Breast epithelium (tissue), 4 donors: ENCODE measurements at places on chromosomes 3 and 15. TPM values are rescaled to one million over a fixed set of nuclear protein-coding genes. Genes with fewer than 3 reads are reported as not detected.

- no peaks in the 10 kb centered on the region for H3K4me1 ChIP-seq
- H3K4me3 ChIP-seq, result peak overlapping the region; percentile 85
- peaks cover 5% of the 10 kb centered on the region for H3K36me3 ChIP-seq
- peak overlapping the region; percentile 96 for H3K27ac ChIP-seq
These were observed 1.3 kb downstream of the TCF12 start for GRCh38 chr15:56919609-56920366.

DNA sequence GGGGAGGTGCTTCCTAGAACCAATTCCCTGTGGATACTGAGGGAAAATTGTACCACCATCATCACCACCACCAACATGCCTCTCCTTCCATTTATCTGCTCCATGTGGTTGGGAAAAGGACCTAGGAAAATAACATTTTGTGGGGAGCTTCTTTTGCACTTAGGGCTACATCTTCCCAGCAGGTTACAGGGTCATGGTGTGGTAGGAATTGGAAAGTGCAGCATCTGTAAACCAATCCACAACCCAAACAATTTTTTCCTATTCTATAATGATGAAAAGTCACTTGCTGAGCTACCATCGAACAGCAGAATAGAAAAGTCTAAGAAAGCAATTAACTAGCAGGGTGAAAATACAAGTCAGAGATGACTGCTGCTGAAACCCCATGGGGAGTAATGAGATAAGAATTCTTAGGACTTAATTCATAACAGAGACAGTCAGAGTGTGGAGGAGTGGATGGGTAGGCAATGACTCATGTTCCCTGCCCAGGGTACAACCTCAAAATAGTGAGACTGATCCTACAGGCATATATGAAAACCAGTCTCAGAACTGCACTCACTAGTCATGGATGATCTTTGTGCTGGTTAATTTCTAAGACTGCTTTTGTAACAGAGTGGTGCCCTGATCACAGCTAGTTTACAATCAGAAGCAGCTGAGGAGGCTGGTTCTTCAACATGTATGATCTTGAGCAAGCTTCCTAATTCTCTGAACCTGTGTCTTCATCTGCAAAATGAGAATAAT lies 38.1 kb upstream of the LEKR1 start:
- H3K36me3 ChIP-seq, result no peaks in the 10 kb centered on the region
- H3K27ac ChIP-seq, result no peak overlapping the region
- H3K27me3 ChIP-seq, result no peaks in the 10 kb centered on the region

DNA sequence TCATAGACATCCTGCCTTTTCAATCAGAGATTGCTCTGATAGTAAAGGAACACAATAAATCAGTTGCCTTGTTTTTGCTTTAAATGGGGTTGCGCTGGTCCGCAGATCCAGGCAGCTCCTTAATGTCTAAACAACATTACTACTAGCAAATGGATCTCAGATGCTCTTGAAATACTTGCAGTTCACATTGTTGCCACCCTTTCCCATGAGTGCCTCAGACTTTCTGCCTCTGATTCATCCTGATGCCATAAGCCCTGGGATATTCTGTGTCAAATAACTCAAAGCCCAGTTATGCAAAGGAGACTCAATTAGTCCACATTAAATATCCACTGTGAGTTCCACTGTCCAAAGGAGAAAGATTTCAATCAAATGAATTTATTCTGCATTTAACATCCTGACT lies 196.7 kb downstream of the PLCH1 start:
- H3K27ac ChIP-seq, result no peak overlapping the region
- H3K36me3 ChIP-seq, result no peaks in the 10 kb centered on the region
- no peaks in the 10 kb centered on the region for H3K27me3 ChIP-seq
- H3K4me3 ChIP-seq, result no peak overlapping the region

DNA sequence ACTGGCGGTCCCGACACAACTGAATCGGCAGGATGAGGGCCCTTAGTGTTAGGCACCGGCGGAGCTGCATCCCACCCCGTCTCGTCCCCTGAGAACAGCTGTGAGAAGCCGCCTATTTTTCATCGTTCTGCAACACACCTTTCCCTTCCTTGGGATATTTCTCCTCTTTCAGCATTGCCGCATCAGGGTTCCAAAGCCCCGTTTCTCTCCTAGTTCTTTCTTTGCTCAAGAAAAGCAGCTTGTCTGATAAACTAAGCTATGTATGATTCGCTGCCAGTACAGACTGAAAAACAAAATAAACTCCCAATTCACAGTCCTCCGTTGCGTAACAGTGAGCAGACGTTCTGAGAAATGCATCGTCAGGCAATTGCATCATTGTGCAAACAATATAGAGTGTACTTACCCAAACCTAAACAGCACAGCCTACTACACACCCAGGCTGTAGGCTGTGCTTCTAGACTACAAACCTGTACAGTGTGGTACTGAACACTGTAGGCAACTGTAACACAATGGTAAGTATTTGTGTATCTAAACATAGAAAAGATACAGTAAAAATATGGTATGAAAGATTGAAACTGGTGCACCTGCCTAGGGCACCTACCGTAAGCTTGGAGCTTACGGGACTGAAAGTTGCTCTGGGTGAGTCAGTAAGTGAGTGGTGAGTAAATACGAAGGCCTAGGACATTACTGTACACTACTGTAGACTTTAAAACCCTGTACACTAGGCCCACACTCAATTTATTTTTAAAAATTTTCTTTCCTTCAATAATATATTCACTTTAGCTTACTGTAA lies 8.9 kb upstream of the ADAMTS17 start:
- peak overlapping the region; percentile 99 for H3K27ac ChIP-seq
- no peaks in the 10 kb centered on the region for H3K36me3 ChIP-seq
- no peaks in the 10 kb centered on the region for H3K27me3 ChIP-seq
- peak overlapping the region; percentile 81 for H3K4me3 ChIP-seq
- DNase-seq, result no peak

- H3K27ac ChIP-seq, result no peak overlapping the region
- no peak overlapping the region for H3K4me3 ChIP-seq
- DNase-seq, result no peak
- no peaks in the 10 kb centered on the region for H3K27me3 ChIP-seq
- no peaks in the 10 kb centered on the region for H3K36me3 ChIP-seq
- no peaks in the 10 kb centered on the region for H3K4me1 ChIP-seq
These were observed 201.0 kb upstream of the GBE1 start for GRCh38 chr3:81962396-81962795.

DNA sequence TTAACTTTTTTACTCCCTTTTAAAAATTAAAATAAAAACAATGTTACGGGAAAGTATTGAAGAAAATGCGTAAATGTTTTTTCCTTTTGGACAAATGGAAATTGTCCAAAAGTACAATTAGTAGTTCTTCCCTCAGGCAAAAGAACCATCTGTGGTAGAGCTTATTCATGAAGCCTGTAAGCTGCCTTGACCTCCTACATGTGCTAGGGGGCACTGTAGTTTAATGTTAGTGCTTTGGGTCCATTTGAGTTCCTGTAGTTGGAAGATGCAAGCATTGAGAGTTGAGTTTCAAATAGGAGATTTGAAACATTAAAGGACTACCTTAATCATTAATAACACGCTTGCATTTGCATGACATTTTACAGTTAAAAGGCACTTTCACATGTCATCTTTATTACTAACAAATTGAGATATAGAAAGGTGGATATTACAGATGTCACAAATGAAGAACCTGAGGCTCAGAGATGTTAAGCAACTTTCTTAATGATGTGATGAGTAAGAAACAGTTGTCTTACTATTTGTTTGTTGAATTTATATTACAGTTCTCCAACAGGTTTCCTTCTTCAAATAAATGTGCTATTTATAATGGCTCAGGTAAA lies 1.8 kb upstream of the ZNF385D start:
- no peak overlapping the region for H3K4me3 ChIP-seq
- DNase-seq, result no peak
- H3K27ac ChIP-seq, result no peak overlapping the region
- H3K27me3 ChIP-seq, result no peaks in the 10 kb centered on the region
- H3K4me1 ChIP-seq, result no peaks in the 10 kb centered on the region
- no peaks in the 10 kb centered on the region for H3K36me3 ChIP-seq

DNA sequence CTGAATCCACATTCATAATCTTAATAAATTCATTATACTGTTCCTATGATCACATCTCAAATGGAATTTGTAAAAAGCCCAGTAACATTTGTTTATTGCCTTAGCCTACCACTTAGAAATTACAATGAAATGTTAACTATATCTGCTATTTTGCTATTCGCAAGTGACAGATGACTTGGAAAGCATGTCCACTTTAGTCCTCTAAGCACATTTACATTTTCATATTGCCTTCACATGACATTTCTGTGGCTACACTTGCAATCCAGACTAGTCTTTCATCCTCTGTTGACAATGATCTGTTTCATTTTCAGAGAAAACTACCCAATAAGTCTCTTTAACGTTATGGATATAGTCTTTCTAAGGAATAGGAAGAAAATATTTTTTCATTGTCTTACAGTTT lies 741.8 kb downstream of the FHIT start:
- H3K27ac ChIP-seq, result no peak overlapping the region
- no peak overlapping the region for H3K4me3 ChIP-seq
- H3K4me1 ChIP-seq, result no peaks in the 10 kb centered on the region
- H3K36me3 ChIP-seq, result no peaks in the 10 kb centered on the region

DNA sequence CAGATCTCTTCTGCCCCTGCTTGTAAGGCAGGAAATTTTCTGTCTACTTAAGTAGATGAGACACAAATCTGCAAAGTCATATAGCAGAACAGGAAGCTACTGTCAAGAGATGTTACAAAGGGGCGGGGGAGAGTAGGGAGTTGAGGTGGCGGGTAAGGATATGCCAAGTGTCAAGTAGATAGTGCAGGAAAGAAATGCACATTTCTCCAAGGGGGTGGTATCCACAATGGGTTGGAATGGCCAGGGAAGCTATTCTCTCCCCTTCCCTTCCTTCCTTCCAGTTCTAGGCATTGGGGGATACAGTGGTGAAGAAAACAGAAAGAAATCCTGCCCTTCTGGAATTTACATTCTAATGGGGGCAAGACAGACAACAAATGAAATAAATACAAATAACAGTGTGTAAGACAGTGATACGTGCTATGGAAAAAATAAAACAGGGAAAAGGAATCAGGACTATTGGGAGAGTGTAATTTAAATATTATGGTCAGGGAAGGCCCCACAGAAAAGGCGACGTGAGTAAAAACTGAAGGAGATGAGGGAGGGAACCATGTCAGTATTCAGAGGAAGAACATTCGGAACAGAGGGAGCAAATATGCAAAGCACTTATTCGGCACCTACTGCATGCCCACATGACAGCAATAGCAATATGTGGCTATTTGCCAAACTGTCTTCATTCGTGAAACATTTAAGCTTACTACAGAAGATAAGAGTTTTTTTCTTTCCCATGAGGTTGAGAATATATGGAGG lies 42.8 kb upstream of the RNU6-1 start:
- no peak for DNase-seq
- peak overlapping the region; percentile 36 for H3K27ac ChIP-seq
- no peaks in the 10 kb centered on the region for H3K36me3 ChIP-seq
- H3K27me3 ChIP-seq, result no peaks in the 10 kb centered on the region
- H3K4me1 ChIP-seq, result no peaks in the 10 kb centered on the region
- H3K4me3 ChIP-seq, result no peak overlapping the region

DNA sequence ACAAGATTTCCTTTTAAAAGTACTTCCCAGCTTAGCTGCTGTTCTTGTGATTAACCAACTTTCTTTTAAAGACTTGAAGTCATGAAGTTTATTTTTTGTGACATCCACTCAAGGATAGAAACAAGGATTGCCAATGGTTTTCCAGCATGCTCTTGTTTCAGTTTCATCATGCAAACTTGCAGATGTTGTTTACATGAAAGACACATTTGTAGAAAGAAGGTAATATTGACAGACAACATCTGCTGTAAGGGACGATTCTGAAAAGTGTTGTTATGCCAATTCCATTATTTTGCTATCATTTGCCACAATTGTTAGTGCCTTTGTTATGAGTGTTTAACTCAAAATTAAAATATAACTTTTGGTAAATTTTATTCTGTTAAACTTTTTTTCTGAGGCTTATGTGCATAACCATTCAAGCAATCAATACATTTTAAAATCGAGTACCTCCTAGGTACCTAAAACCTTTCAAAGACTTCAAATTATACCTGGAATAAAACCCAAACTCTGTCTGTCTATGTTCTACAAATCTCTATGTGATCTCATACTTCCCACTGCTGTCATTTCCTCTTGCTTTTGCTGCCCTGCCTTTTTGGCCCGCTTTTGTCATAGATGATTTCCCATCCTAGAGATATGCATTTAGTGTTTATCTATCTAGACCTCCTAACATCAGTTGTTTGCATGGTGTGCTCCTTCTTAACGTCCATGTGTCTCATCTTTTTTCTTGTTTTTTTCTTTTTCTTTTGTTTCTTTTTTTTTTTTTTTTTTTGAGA lies 630.4 kb downstream of the NR2F2 start:
- H3K27me3 ChIP-seq, result no peaks in the 10 kb centered on the region
- no peaks in the 10 kb centered on the region for H3K36me3 ChIP-seq
- no peaks in the 10 kb centered on the region for H3K4me1 ChIP-seq
- DNase-seq, result no peak

DNA sequence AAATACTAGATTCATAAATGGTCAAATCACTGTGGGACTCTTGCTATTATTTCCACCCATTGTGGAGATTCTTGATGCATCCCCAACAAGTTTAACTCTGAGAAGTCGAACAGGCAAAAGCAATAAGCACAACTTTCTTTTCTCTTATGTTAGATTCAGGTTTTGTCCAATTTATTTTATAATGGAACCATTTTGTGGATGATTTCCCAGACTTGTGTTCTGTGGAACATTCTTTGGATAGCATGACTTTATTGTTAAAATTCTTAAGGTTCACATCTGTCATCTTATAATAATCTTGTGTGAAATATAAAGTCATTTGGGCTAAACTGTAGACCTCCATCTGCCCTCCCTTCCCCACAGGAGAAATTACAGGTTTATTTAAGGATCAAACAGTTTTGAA lies 213.7 kb downstream of the LPP start:
- no peaks in the 10 kb centered on the region for H3K27me3 ChIP-seq
- DNase-seq, result no peak
- no peak overlapping the region for H3K27ac ChIP-seq
- H3K36me3 ChIP-seq, result no peaks in the 10 kb centered on the region
- no peak overlapping the region for H3K4me3 ChIP-seq

DNA sequence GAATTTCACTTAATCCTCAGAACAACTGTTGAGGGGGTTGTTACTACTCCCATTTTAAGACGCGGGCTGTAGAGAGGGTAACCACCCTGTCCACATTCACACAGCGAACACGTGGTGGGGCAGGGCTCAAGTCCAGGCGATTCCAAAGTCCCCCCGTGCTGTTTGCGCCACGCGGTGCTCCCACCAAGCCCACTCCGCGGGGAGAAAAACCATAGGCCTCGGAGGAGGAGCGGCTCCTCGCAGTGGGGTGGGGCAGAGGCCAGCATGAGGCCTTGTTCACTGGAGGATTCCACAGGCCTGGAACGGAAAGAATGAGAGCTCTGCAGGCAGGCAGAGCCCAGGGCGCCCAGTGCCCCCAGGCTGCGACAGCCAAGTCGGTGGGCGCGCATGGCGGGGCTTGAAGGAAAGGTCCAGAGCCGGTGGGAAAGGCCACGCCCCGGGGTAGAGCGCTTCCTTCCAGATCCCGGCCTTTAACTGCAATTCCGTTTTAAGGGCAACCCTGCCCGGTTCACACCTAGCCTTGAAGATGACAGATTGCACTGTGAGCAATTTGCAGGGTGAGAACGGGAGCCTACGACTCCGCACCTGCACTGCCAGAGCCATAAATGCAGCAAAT lies 161.8 kb upstream of the TBL1XR1 start:
- H3K36me3 ChIP-seq, result no peaks in the 10 kb centered on the region
- peaks cover 10% of the 10 kb centered on the region for H3K4me1 ChIP-seq

GRCh38 chr3:53171827-53172505 lies 11.0 kb downstream of the PRKCD start:
- DNase-seq, result no peak
- no peaks in the 10 kb centered on the region for H3K4me1 ChIP-seq
- no peaks in the 10 kb centered on the region for H3K36me3 ChIP-seq
- H3K4me3 ChIP-seq, result no peak overlapping the region
- no peak overlapping the region for H3K27ac ChIP-seq

The UBXN7 gene
- total RNA-seq, result 21.4 TPM

The FOXL2 gene
- total RNA-seq, result not detected

The MYRIP gene
- 4.8 TPM for total RNA-seq

The CSPG4 gene
- 42.9 TPM for total RNA-seq

The CLRN1 gene
- not detected for total RNA-seq

The MNS1 gene
- 2.4 TPM for total RNA-seq

The IGSF10 gene
- 15.5 TPM for total RNA-seq
